ENCODE measurements at places on chromosomes 3 and 15.

- DNase-seq, result peak; percentile 65
Measured at GRCh38 chr3:40179016-40179415, 130.5 kb upstream of the EIF1B start.

- no peak for DNase-seq
Measured at GRCh38 chr3:21673393-21673792, 77.6 kb downstream of the ZNF385D start.

GRCh38 chr15:68149059-68149458, 56.1 kb downstream of the CALML4 start:
- DNase-seq, result no peak

GRCh38 chr3:15309662-15310335, 22.6 kb downstream of the SH3BP5 start:
- no peak for DNase-seq

- peak; percentile 4 for DNase-seq
Measured at GRCh38 chr3:142215106-142215505, 10.3 kb downstream of the GK5 start.

- peak; percentile 67 for DNase-seq
Measured at GRCh38 chr3:25354071-25354470, 74.0 kb upstream of the RARB start.

GRCh38 chr3:104846270-104846669, 520.4 kb upstream of the ALCAM start:
- peak; percentile 83 for DNase-seq

DNA sequence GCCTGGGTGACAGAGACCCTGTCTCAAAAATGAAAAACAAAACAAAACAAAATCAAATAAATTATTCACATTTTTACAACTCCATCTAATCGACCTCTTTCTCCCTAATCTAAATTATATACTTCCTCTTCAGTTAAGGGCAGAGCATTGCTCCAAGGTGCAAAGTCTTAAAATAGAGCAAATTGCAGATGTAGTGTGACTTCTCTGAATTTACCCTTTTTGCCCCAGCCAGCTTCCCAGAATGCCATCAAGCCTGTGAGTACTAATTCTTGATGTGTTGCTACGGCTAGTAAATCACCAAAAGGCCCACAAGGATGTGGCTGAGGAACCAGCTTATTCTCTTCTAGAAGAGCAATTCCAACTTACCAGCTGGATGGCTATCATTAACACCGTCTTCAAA, 53.4 kb upstream of the PPIB start:
- no peak for DNase-seq

GRCh38 chr3:143928541-143929255, 42.9 kb upstream of the DIPK2A start:
- peak; percentile 22 for DNase-seq

GRCh38 chr15:56752986-56753385, 19.7 kb upstream of the ZNF280D start:
- DNase-seq, result no peak

GRCh38 chr15:67433495-67434099, 87.3 kb upstream of the C15orf61 start:
- peak; percentile 55 for DNase-seq

DNA sequence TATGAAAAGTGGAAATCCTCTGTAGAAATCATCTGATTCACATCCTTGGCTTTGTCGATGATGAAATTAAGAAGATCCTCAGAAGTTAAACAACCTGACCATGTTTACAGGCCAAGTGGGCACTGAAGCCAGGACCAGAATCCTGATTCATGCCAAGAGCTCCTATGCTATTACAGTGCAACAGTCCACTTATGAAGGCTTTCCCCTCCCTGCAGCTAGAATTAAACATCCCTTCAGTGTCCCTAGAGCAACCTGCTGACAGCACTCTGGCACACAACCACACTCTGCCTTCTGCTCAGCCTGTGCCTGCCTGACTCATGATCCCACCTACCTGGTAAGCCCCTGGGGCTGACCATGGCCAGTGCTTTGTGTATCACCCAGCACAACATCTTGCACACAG, 33.8 kb downstream of the TXNRD3 start:
- no peak for DNase-seq

- no peak for DNase-seq
Measured at GRCh38 chr3:187025254-187025655, 94.9 kb downstream of the ST6GAL1 start.

GRCh38 chr3:197260491-197261163, 37.8 kb downstream of the DLG1 start:
- peak; percentile 44 for DNase-seq

GRCh38 chr15:58058073-58058472, 7.4 kb downstream of the ALDH1A2 start:
- DNase-seq, result no peak

GRCh38 chr3:5162102-5162501, 25.4 kb upstream of the EDEM1 start:
- DNase-seq, result no peak

DNA sequence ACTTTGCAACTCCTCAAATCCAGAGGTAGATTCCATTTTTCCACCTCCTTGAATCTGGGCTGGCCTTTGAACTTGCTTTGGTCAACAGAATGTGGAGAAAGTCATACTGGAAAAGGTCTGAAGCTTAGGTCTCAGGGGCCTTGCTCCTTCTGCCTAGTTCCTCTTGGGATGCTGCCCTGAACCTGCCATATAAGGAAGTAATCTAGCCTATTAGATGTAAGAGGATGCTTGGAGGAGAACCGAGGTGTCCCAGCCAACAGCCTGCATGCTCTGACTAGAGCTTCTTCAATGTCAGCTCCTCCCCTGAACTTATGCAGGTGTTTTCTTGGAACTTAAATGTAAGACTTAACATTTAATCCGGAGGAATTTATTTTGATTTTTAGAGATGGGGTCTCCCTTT, 2.0 kb upstream of the TMED3 start:
- no peak for DNase-seq

Data from umbilical cord (tissue), 2 donors.